ENCODE measurements at places on chromosomes 3 and 15.

GRCh38 chr3:45407600-45407999 lies 19.2 kb downstream of the LARS2 start:
- DNase-seq = no peak

GRCh38 chr3:70989174-70989573 lies 594.4 kb downstream of the FOXP1 start:
- no peak for DNase-seq

GRCh38 chr15:35484231-35484945 lies 61.6 kb downstream of the DPH6 start:
- DNase-seq = no peak

DNA sequence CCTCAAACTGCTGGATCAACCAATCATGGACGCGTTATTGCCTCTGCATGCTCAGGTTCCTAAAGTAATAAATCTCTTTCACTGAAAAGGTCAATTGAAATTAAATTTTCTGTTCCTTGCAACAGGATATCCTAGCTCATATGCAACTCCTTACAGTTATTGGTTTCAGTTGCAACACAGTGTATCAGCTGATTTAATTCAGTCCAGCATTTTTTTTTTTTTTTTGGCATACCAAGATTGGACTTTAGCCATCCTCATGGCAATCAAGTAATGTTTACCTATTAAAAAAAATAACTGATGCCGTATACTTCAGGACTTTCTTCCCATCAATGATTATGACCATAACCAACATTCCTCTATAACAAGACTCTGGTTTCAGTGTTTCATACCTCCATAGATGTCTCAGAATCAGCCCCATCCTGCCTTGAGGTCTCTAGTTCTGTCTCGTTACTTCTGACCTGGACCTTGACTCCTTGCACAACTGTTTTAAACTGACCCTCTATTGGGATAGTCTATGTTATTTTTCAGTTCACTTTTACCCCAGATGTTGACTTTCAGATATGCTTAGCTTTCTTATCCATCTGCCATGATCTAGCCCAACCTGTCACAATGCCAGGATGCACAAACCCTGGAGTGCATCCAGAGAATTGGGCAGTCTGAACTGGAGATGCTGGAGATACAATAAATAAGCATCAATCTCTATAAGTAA lies 265.0 kb upstream of the GADL1 start:
- no peak for DNase-seq

DNA sequence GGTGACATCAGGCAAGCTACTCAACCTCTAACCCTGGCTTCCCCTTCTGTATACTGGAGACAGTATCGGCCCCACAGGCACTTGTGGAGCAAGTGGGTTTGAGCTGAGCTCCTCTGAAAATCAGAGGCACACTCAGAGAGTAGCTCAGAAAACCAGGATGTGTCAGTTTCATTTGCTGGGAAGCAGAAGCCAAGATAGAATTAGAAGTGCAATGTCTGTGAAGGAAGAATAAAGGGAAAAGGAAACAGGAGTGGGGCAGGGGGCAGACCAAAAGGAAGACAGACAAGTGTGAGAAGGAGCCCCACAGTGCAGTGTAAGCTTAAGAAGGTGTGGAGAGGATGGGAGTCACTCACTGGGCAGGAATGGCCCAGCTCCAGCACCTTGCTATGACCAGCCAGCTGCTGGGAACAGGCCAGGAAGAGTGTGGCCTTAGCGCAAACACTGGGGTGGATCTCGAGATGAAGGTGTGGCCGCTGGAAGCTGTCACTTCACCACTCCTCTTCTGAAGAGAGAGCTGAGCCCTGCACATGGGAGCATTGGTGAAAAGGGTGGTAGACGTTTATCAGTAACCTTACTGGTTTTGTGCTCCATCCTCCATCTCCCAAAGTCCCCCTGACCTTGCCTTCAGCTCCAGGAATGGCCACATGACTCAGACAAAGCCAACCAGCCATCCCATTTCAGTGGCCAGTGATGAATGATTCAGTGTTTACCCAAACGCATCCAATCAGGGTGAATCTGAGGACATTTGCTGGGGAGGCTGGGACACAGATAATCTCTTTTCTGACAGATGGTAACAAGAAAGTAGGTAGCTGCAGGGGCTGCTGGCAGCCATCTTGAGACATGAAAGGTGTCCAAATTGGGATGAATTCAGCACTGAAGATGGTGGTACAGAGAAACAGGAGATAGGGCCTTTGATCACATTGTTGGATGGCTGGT lies 108.4 kb downstream of the SHQ1 start:
- DNase-seq = no peak

DNA sequence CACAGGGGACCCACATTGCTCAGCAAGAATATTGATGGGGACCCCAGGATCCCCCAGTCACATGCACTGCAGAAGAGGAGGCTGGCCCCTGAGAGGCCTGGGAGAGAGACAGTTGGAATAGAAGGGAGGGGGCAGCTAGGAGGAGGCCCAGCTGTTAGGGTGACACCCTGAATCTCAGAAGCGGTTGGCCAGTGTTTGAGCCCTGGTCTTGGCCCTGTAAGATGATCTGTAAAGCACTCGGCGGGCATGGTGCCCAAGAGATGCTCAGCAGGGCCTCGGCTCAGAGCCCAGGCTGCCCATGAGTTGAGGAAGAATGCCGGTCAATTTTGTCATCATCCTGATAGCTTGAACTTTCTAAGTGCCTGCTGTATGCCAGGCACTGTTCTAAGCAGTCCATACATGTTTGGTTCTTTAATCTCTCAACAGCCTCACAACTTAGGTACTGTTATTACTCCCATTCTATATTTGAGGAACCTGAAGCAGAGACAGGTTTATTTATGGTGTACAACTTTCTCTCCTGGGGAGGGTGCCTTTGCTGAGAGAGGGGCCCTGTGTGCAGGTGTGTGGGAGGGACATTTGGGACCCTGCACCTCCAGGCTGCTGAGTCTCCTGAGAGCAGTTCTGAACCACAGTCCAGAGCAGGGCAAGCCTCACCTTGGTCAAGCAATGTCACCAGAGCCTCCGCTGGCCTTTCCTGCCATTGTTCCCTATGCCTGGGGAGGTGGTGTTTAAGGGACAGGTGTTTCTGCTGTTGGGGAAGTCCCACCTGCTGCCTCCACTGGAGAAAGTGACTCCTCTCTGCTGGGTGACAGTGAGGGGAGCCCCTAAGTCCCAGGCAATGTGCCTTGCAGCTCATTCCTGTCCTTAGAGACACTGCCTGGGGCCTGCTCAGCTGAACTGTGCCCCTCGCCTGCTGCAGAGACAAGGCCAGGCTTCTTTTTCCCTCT lies 26.0 kb downstream of the SLC6A6 start:
- peak; percentile 44 for DNase-seq

DNA sequence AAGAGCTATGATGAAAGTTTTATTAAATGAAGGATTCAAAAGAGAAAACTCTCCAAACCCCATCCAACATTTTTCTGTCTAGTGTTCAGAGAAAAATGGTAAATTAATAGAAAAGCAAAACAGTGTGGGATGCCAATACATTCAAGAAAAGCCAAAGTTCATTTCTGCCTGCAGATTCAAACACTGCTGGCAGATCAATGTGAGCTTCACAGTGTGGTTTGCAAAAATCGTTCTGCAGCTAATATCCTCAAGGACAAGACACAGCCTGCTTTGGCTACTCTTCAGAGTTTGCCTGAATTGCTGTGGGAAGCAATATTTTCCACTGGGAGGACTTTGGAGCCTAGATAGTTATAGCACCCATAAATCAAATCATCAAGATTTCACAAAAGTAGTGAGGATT lies 619.9 kb upstream of the SUCLG2 start:
- no peak for DNase-seq

DNA sequence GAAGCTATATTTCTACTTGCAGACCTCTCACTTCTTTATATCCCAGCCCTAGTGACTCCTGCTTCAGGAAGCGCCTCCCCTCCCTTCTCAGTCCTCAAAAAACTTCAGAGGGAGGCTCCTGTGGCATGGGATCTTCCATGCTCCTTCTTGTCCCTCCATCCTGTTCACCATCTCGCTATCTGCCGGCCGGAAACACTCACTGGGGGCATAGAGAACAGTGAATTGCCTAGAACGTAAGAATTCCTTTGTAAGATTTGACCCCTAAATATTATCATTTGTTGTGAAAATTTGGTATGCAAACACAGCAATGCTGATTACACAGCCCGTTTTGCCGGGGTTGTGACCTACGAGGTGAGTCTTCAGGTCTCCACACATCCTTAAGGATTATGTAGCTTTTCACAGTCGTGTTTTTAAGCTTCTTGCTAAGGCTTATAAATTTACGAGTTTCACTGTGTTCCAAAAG lies 218.7 kb upstream of the ATP10A start:
- peak; percentile 17 for DNase-seq

GRCh38 chr15:100049483-100049882 lies 292.3 kb downstream of the ADAMTS17 start:
- no peak for DNase-seq

DNA sequence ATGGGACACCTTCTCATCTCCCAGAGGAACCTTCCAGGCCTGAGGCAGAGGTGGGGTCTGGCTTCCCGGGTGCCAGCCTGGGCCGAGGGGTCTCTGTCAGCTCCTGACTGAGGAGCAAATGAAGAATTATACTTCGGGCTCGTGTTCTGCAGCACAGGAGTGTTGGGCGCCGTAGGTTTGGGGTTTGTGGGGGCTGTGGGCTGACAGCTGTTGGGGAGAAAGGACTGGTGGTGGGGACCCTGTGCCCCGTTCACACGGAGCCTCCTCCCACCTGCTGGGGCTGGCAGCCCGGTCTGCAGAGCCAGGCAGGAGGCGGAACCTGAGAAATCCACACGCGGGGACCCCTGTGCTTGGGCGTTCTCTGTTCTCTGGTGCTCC lies 59.7 kb downstream of the ADAMTS7 start:
- no peak for DNase-seq

GRCh38 chr15:85754989-85755388 lies 39.7 kb downstream of the KLHL25 start:
- no peak for DNase-seq

GRCh38 chr3:171490901-171491300 lies 30.7 kb upstream of the TNIK start:
- DNase-seq = no peak

DNA sequence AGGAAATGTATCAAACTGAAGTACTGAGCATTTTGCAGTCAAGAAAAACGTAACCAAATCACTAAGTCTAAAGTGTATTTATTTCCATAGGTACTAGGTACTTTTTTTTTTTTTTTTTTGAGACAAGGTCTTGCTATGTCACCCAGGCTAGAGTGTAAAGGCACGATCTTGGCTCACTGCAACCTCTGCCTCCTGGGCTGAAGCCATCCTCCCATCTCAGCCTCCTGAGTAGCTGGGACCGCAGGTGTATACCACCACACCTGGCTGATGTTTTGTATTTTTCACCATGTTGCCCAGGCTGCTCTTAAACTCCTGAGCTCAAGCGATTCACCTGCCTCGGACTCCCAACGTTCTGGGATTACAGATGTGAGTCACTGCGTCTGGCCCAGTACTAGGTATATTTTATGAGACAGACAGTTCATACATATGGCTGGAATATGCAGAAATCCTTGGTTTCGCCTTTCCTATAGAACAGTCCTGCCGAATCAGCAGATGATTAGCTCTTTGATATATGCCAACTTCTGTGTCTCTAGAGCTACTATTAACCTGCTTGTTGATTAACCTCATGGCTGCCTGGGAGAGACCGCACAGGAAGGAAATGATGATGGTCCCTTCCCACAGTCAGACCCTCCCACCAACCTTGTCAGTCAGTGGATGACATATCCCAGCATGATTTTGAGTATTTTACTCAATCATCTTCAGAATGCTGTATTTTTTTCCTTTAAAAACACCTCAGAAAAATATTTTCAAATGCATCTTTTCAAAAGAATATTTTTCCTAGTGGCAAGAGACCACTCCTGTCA lies 32.3 kb downstream of the TMOD3 start:
- no peak for DNase-seq

Measured in iPS-NIHi11 (cell line).